Hindlimb muscle (tissue), 1 donor: ENCODE measurements at places on chromosomes 6 and 20.

- DNase-seq = no peak
Measured at GRCh38 chr6:109298605-109299264, 83.5 kb downstream of the CD164 start.

DNA sequence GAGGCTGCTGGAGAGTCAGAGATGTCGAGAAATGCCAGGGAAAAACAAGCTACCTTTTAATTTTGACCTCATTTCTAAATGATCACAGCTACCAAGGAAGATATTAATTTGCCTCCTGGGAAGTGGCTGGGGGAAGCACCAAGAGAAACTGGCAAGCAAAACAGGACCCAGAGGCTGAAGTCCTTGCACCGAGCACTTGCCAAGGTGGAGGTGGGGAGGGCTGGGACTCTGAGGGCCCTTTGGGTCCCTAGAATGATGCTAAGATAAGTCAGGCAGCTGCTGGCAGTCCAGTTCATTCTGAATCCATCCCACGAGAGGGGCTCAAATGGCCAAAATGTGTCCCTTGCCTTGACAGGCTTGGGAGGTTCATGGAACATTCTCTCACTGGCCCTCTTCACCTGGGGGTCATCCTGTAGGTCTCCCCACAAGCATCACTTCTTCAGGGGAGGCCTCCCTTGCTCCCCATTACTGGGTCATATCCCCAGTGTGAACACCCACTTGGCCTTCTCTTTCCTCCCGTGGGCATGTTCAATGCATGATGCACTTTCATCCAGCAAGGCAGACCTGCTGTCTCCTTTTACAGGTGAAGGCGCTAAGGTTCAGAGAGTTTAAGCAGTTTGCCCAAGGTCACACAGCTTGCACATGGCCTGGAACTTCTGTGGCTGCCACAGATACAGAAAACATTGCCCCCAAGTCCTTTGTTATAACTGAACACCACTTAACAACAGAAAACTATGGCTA is 39.1 kb upstream of the BLCAP start:
- no peak for DNase-seq

DNA sequence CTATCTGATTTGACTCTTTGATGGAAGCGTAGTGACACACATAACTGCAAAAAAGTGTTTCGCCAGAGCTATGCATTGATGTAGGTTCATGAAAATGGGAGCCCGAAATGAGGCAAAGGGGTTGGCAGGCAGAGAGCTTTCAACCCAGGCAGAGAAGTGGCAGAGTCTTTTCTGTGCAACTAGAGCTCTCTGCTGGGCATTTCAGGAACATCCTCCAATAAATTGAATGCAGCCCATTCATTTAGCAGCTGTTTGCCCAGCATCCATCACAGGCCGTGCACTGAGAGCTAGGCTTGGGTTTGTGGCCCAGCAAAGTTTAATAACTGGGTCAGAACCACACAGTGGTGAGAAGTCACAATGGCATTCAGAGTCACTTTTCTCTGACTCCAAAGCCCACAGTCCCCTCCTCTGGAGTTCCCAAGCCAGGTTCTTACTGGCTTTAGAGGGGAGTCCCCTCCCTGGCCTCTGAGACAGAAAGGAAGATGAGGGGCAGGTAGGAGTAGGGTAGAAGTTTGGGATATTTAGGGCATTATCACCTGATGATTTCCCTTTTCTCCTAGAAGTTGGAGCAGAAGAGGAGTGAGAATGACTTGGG is 31.8 kb upstream of the ELMO2 start:
- peak; percentile 16 for DNase-seq

GRCh38 chr20:860891-861290 is 27.4 kb downstream of the FAM110A start:
- DNase-seq = no peak

DNA sequence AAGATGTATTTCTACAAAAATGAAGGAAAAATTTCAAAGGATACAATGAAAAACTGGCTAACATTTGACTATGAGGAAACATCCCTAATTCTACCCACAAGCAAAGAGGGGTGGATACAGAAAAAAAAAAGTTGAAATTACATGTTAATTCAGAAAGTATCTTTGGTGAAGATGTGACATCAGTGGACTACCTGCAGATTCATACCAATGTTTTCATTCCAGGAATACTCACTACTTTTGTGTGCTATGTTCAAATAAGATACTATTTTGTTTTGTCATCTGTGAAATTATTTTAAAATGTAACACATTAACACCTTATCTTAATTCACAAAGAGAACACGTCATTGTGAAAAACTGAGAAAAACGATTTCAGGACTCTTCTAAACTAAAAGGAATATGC is 159.3 kb upstream of the SHLD1 start:
- no peak for DNase-seq

- DNase-seq = no peak
Measured at GRCh38 chr6:20474874-20475542, 59.2 kb upstream of the CDKAL1 start.

DNA sequence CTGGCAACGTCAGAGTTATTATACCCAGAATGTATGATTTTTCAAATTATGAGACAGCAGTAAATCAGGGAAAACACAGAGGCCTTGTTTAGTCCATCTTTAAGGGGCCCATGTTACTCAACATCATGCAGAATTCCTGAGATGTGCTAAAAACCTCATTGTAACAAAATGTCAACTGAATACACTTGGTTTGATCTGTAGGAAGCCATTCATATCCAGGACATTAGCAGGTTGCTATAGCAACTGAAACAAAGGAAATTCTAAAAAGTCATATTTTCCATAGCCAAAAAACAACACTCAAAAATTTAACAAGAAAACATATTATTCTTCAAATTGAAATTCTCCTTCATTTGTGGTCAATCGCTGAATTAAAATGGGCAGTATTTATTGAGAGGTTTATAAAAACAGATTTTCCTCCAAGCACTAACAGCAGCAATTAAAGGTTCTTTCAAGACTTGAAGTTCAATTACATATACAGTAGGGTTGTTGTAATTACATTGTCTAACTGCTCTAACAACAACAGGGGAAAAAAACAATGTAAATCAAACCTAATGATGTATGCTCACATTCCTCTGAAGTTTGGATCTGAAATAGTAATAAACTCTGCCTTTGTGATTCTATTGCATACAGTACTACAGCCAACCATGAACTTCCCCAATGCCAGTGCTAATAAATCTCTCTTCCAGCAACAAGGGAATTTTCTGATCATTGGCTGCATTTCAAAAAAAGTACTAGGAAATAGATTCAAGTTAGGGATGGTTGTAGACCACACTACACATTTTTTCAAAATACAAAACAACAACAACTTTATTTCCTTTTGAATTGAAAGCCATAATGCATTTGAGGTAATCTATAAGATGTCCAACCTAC is 34.9 kb downstream of the COL12A1 start:
- DNase-seq = peak; percentile 48

- DNase-seq = no peak
Measured at GRCh38 chr6:122129313-122130025, 270.0 kb upstream of the HSF2 start.

DNA sequence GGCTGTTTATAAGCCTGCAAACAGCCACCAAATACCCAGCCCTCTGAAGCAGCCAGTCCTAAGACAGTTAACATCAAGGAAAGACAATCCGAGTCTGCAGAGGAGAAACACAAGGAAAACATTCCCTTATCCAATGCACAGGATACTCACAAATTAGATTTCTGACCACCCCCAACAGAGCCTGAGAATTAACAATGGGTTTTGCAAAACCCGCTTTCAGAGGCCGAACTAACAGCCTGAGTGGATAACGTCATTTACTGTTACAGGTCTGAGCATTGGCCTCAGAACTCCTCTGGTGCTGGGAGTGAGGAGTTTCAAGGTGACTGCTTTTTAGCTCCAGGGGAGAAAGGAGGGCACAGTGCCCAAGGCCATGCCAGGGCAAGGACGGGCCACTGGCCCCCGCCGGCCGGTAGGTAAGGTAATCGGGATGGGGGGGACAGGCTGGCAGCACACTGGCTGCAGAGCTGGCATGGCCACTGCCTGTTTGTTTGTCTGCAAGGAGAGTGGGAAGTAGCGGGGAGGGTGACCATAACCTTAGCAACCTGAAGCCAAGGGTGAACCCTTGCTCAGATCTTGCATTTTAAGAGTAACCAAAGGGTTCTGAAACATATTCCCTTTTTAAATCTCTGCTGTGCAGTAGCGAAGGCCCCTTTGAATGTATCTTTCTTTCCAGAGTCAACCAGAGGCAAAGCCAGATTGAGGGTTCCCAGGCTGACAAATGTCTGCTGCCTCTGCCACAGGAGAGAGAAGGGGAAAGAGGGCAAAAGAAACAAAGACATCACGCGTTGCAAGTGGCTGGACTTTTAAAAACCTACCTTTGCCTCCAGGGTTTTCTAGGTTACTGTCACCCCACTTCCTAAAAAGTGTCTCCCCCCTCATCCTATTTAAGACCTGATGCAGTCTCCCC is 3.9 kb downstream of the ZMYND8 start:
- no peak for DNase-seq

DNA sequence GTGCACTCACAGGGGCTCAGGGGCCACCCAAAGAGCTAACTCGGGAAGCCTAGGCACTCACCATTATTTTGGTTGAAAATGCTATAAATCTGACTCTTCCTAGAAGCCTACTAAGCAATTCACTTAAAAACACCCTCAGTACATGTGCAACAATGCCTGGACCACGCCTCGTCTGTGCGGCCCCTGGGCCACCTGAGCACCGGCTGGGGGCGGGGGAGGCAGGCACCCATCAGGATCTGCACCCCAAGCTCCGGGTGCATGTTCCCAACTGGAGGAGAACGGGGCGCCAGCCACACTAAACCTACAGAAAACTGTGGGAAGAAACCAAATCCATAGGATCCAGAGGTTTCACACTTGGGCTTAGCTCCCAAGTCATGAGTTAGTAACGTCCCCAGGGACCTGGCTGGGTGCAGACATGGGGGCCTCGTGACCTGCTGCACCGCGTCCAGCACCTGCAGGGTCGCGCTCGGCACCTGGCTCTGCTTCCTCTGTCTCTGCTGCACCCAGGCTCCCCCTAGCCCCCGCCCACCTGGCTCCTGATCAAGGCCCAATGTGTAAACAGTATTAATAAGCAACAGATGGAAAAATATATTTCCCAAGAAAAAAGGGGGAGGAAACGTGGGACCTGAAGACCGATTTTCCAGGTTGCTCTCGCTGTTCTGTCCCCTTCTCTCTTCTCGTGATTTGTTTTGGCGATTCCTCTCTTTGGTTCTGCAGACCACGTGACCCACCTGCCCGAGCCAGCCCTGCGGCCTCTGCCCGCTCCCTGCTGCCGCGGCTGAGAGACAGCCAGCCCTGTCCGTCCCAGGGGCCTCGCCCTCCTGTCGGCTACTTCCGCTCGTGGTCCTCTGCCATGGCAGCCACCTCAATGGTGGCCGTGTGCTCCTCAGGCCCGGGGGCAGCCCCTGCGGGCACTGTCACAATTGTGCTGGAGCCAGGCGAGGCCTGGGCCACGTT is 15.5 kb upstream of the HELZ2 start:
- no peak for DNase-seq

DNA sequence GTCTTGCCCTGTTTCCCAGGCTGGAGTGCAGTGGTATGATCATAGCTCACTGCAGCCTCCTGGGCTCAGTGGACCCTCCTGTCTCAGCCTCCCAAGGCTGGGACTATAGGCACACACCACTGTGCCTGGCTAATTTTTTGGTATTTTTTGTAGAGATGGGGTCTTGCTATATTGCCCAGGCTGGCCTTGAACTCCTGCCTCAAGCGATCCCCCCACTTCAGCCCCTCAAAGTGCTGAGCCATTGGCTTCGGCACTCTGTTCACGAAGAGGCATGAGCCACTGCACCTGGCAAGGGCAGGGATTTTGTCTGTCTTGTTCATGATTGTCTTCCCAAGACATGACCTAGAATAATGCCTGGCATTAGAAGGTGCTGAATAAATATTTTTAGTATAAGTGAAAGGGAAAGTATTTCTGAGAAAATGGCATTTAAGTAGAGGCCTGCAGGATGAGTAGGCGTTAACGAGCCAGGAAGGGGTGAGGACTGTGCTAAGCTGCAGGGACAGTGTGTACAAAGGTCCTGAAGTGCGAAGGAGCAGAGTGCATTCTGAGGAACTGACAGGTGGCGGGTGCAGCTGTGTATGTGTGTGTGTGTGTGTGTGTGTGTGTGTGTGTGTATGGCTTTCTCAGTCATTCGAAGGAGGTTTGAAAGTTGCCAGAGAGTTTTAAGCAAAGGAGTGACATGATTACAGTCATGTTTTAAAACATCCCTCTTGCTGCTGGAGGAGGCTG is 43.0 kb downstream of the VEGFA start:
- DNase-seq = no peak

- peak; percentile 63 for DNase-seq
Measured at GRCh38 chr6:26021001-26021349, 58.4 kb downstream of the TRIM38 start.

GRCh38 chr6:33628401-33628964 is 7.4 kb downstream of the ITPR3 start:
- no peak for DNase-seq

GRCh38 chr20:48236000-48236970 is 451.0 kb upstream of the SULF2 start:
- peak; percentile 58 for DNase-seq

GRCh38 chr6:26550250-26550993 is 12.3 kb downstream of the HMGN4 start:
- peak; percentile 78 for DNase-seq

GRCh38 chr20:23794065-23794464 is 32.5 kb downstream of the CST2 start:
- no peak for DNase-seq

GRCh38 chr6:112881027-112881426 is 533.9 kb downstream of the RFPL4B start:
- no peak for DNase-seq

- DNase-seq = no peak
Measured at GRCh38 chr20:21099751-21100577, 6.2 kb downstream of the LINC00237 start.

DNA sequence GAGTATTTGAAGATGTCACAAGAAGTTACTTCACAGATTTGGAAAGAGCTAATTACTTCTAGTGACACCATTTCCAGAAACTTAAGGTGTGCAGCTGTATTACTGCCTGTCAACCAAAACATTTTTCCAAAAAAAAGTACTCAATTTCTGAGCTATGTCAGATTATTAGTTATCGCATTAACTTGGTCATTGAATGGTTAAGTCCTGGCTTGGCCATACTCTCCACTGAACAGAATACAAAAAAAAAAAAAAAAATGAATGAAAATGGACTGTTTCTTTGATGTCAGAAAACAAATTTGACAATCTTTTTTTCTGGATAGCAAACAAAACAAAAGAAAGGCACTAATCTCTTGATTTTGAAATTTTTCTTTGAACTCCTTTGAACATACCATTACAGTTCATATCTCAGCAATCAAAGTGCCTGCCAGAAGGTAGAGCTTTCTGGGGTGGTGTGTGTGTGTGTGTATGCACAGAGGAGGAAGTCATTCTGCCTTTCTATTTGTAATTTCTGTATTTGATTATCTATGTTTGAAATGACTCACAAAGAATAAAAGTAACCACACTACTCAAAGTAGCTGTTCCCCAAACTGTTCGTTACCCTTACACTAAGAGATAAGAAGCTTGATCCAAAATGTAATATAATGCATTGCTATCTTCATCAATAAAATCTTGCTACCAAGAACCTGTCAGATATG is 210.8 kb upstream of the FUT9 start:
- DNase-seq = no peak

- DNase-seq = no peak
Measured at GRCh38 chr20:29472606-29473005, 1784.9 kb upstream of the DEFB115 start.

- DNase-seq = no peak
Measured at GRCh38 chr20:51491393-51491792, 51.1 kb downstream of the NFATC2 start.

- peak; percentile 15 for DNase-seq
Measured at GRCh38 chr6:81749707-81750106, 2.8 kb downstream of the TENT5A start.

- no peak for DNase-seq
Measured at GRCh38 chr6:21111093-21111725, 482.3 kb upstream of the SOX4 start.
